Smooth muscle cell of trachea (primary cell): ENCODE measurements at places on chromosomes 7 and 10. TPM values are rescaled to one million over a fixed set of nuclear protein-coding genes. Genes with fewer than 3 reads are reported as not detected.

The NUTM2B gene
- 0.15 and 1.2 TPM in 2 replicates for total RNA-seq

The ACSL5 gene
- 1.3 and 5.0 TPM in 2 replicates for total RNA-seq

The SLC16A12 gene
- total RNA-seq, result under 0.01 and 0.17 TPM in 2 replicates

The NODAL gene
- not detected in 2 replicates for total RNA-seq

The IGFBP1 gene
- total RNA-seq, result not detected in 2 replicates
